ENCODE measurements at places on chromosomes 4 and X.
A peak's percentile ranks its signal among the peaks of the same experiment; 100 is the strongest.

DNA sequence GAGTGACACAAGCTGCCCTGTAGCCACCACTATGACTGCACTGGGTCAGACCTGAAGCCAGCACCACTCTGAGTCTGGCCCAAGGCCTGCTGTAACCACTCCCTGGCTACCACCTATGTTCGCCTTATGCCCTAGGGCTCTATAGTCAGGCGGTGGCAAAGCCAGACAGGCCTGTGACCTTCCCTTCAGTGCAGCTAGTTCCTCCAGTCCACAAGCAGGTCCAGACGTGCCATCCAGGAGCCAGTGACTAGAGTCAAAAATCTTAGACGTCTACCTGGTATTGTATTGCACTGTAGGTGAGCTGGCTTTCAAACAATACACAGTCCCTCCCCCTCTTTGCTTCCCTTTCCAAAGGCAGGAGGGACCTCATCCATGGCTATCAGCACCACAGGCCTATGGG lies 54.0 kb upstream of the RNF128 start:
- no peak for DNase-seq

DNA sequence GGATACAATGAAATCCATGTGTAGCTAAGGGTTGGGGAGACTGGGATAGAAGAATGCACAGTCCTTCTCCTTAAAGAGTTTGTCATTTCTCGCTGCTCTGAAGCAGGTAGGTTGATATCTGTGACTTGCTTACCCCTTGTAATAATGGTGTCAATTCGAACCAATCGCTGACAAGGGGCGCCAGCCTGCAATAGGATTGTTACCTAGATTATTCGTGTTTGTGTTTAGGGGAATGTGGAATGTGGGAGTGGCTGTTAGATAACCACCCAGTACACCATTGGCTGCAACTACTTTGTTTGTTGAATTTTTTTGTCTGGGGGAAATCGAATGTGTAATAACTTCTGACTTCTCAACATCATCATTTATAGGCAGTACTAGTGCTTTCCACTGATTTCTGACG lies 141.6 kb downstream of the LARP7 start:
- no peak for DNase-seq

DNA sequence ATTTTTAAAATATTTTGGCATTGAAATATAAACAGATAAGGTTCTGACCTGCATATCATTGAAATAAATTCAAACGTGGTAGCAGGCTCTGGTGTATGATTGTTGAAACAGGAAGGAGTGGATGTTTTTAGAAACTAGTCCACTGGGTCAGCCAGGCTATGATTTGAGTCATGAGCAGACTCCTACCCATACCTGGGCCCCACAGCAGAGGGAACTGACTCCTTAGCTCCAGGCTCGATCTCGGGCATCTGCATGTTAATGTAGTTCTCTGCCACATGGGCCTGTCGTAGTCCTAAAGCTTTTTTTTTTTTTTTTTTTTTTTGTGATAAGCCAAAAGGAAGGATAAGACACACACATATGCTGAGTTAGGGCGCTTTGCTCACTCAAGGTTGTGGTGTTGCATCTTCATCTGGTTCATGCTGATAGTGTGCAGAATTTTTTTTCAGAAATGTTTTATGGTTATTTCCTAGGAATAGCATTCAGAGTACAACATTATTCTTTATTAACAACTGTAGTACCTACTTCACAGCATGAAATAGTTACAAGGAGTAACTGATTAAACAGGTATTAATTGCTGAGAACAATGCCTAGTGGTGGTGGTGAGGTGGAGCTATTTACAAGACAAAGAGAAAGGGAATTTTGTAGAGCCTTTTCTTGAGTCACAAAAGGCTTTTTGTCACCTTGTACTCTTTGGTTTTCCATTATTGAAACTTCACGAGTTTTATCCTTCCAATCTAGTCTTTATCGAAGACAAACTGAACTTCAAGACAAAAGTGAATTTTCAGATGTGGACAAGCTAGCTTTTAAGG lies 27.3 kb downstream of the OFD1 start:
- no peak for DNase-seq

DNA sequence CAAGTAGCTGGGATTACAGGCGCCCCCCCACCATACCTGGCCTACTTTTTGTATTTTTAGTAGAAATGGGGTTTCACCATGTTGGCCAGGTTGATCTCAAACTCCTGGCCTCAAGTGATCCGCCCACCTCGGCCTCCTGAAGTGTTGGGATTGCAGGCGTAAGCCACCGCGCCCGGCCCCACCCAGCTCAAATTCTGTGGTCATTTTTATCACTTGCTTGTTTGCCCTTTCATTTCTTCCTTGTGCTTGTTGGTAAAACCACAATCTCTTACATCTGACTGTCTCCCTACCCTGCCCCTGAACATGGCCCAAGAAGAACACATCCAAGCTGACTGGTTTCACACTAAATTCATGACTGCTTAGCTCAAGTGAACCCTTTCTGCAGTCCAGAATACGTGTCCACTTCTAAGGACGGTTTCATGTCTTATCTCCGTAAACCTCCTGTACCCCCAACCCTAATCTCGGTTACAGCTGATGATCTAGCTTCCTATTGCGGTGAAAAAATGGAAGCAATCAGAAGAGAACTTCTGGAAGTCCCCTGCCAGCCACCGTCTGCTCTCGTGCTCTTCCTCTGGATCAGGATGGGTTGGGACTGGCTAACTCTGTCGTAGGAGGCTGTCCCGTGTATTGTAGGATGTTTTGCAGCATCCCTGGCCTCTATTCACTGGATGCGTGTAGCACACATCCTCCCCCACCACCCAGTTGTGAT lies 5.4 kb upstream of the RS1 start:
- no peak for DNase-seq

- DNase-seq: no peak
Measured at GRCh38 chr4:121041307-121042090, 30.8 kb downstream of the NDNF start.

- no peak for DNase-seq
Measured at GRCh38 chrX:11375614-11376119, 82.5 kb downstream of the AMELX start.

DNA sequence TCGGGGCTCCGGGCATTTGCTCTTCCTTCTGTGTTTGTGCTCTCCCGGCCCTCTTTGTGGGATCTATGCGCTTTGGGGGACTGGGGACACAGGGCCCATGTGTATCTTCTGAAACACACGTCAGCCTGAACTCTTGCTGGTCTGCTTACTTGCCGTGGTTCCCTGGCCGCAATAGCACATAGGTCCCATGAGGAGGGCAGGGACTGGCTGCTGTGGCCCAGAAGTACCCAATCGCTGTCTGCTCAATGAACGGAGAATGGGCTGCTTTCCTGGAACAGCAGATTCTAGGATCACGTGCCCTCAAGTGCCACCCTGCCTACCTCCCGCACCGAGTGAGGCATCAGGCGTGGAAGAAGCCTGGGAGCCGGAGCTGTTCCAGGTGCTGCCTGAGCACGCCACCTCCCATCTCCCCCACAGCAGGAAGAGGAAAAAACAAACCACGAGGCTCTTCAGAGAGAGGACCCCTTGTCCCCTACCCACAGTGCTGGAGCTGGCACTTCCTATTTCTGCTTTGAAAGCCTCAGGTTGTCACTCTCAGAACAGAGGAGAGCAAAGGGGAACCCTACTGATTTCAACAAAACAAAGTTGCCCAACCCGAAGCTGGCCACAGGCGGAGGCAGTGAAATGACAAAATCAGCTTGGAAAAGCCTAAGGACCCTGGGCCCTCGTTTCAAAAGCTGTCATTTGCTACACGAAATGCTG lies 3.8 kb downstream of the G6PD start:
- DNase-seq: no peak

GRCh38 chr4:92299152-92299551 lies 4.6 kb upstream of the GRID2 start:
- DNase-seq: peak; percentile 20

GRCh38 chr4:82718162-82718940 lies 80.2 kb downstream of the SCD5 start:
- no peak for DNase-seq

DNA sequence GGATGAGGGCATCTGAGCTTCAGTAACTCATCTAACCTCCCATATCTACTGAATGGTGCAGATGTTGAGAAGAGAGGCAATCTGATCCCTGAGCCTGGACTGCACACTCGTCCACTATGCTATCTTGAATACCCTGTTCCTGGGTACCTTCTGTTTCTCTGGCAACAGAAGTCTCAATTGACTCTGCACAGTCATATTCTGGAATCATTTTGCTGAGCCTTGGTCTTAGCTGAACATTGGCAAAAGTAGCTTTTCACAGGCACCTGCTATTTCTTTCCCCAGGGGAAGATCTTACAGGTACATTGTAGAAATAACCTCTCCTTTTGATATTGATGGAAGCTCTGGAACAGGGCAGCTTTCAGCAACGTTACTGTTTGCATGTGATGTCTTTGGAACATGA lies 161.5 kb upstream of the GPR101 start:
- DNase-seq: no peak

DNA sequence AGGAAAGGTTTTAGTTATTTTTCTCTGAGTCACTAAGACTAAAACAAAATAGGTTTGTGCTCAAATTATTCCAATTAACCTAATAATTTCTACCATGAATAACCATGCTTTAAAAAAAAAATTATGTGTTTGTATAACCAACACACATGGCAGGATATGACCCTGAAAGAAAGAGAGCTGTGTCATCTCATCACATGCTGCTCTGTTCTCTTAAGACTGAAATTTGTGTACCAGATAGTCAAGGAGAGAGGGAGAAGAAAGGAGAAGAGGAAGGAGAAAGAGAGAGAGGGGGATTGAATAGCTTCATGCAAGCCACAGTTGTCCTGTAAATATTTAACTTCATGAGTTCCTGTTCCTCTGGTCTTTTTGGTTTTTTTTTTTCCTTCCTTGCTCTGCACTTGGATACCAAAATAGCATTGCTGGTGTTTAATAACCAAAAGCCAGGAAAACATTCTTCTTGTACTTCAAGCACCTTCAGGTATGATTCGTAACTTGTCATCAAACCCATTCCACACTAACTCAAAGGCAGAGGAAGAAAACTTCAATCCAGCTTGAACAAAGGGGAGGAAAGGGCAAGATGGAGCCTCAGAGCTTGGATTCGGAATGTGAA lies 6.4 kb upstream of the PROM1 start:
- DNase-seq: no peak
